ENCODE measurements at places on chromosomes 6 and 20.

DNA sequence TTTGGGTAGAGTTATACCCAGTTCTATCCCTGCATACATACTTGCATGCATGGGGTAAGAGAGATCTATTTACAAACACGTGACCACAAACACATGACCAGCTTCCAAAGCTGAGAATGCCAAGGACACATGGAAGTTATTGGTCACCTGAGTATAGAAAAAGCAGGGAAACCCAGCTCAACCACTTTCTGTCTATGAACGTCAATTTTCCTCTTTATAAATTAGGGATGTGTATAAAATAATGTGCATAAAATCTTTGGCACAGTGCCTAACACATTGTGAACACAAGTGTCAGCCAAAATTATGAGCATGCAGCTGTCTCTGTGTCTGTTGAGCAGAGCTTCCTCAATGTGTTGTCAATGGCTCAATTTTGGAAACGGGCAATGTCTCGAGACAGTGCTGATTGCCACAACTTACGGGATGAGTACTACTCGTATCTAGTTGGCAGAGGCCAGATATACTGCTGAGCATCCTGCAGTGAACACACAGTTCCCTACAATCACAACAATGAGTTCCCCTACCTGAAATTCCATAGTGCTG is 44.9 kb downstream of the TPD52L1 start:
- no peak for DNase-seq

DNA sequence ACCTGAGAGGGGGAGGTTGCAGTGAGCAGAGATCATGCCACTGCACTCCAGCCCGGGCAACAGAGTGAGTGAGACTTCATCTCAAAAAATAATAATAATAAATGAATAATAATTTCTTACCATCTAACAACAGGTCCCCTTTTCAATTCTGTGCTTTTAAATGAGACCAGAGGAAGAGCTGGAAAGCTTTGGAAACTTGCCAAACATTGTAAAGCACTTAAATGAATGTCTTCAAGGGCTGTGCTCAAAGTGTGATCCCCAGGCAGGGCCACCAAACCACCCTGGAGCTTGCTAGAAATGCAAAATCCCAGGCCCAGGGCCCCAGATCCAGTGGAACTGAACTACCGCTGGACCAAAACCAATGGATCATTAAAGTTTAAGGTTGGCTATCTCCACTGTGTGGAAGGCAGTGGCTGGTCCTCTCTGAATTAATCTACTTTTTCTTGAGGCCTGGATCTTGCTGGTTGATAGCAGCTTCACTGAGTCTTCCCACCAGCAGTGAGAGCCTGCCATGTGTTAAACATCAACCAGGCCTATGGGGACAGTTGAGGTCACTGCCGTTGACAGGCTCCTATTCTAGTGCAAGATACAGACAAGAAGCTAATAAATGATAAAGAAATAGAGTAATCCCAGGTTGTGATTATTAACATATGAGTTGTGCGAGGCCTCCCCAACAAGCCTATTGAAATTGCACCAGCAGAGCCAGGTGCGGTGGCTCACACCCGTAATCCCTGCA is 23.7 kb upstream of the TFAP2C start:
- DNase-seq, result peak; percentile 23

- DNase-seq, result peak; percentile 71
These were observed 371.8 kb downstream of the MAFB start for GRCh38 chr20:40317156-40317790.

DNA sequence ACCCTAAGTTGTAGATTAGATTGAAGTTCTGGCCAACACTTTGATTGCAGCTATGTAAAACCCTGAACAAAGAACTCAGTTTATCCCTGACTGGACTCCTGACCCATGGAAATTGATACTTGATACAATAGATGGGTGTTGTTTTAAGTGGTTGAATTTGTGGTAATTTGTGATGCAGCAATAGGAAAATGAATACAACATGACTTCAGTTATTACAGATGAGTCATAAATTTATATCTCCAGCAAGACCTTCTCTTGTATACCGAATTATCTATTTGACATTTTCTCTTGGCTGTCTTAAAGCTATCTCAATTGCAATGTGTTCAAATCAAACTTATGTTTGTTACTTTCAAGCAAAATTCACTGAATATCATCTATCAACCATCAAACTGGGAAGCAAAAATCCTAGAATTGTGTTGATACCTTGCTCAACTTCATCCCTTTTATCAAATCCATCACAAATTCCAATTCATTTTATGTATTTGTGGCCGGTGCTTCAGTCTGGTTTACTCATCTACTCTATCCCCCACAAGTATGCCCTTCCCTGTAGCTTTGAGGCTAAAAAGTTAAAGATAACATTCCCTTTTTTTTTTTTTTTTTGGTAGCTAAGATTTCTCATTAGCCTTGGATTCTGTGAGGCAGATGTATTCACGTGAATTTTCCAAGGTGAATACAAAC is 129.4 kb upstream of the CENPW start:
- no peak for DNase-seq

DNA sequence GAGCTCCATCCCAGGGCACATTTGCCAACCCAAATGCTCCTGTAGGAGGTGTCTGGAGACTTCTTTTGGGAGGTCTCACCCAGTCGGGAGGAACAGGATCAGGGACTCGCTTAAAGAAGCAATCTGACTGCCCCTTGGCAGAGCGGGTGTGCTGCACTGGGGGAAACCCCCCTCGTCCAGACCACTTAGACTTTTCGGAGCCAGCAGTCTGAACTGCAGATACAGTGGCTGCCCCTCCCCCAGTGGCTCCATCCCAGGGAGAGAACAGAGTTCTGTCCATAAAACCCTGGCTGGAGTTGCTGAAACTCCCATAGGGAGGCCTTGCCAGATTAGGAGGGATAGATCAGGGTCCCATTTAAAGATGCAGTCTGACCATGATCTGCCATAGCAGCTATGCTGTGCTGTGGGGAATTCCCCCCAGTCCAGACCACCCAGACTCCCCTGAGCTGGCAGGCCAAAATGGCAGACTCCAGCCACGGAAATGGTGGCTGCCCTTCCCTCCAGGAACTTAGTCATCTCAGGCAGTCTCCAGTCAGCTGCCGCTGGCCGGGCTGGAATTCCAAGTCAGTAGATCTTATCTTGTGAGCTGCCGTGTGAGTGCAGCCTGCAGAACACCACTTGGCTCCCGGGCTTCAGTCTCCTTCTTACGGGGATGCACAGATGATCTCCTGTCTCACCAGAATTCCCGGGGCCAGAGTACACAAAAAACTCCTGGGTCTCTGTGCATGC is 278.1 kb upstream of the SASH1 start:
- DNase-seq, result peak; percentile 17

DNA sequence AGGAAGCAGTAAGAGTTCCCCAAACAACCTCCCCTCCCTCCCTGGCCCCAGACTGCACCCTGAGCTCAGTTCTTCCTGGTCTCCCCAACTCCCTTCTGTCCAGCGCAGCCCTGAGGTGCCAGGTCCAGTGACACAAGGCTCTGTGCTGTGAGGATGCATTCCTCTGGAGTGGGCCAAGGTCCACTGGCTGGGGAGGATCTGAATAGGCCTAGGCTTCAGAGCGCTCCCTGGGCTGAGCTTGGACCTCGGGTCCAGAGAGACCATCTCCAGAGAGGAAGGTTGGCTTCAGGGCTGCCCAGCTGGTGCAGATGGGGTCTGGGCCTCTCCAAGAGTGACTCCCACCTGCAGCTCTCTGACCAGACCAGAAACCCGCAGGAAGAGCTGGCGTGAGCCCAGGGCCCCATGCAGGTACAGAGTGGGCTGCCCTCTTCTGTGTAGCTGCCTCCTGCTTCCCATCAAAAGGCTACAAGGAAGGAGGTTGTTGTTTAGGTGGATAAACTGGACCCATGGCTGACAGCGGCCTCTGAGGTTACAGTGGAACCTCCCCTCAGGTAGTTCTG is 52.3 kb upstream of the MLN start:
- DNase-seq, result no peak

GRCh38 chr20:56788041-56788670 is 159.1 kb downstream of the TFAP2C start:
- DNase-seq, result peak; percentile 85
